Left cardiac atrium (tissue), 4 donors: ENCODE measurements at places on chromosomes 11 and 22.

DNA sequence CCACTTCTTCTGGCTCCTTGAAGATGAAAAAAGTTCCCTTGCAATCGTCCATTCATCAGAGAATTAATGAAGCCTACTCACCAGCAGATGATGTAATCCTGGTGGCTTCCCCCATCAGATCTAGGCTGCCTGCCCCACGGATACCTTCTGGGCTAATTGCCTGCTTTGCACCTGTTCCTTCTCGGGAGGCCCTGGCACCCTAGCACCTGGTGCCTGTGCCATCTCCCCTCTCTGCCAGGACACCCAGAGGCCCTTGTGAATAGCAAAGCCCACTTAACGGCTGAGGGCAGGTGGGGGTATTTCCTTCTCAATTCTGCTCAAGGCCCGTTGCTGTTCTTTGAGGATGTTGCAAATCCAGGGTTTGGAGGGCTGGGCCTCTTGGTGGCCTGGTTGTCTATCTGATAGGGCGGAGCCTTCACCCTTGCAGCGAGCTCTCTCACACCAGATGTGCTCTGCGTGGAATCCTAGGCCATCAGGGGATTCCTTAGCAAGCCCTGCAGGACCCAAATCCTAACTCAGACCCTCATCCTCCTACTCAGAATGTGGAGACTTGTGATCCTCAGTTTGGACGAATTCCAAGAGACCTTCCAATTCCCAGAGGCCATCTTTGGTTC, at the start of gene LMO2:
Gene LMO2 (minus strand): TSS at position 363 of the 614 bp plus-strand sequence. CDS start 22,360 bp downstream, outside the sequence.
- no peak for DNase-seq

DNA sequence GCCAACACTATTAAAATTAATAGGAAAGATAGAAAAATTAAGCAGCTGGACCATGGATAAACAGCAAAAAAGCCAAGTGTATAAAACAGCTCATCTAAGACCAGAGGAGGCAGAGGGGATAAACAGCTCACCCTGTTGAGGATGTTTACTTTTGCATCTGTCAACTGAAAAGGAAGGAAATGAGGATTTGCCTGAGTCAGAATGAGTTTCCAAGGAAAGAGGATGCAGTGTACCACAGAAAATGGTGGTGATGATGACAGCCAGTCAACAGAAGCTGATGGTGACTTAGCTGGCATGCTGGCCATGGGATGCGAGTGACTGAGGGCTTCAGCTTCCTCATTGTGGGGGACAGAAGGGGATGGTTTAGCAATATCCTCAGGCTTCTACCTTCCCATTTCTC, 183.5 kb downstream of the KIRREL3 start:
- no peak for DNase-seq

DNA sequence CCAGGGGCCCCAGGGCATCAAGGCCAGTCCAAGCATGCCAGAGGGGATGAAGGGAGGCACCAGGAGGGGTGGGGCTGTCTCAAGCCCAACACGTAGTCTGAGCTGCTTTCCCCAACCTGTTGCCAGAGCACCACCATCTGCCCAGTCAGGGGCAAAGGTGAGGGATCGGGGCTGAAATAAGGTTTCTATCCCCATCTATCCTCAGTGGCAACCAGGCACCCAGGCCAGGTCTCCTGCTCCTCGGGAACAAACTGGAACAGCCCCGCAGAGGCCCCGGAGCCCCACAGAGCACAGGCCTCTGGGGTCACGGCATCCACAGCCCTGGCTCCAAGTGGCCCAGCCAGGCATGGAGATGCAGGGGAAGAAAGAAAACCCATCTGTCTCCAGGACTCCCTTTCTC, 19.3 kb downstream of the STARD10 start:
- no peak for DNase-seq

- no peak for DNase-seq
These were observed 125.0 kb downstream of the CCDC81 start for GRCh38 chr11:86499723-86500129.

DNA sequence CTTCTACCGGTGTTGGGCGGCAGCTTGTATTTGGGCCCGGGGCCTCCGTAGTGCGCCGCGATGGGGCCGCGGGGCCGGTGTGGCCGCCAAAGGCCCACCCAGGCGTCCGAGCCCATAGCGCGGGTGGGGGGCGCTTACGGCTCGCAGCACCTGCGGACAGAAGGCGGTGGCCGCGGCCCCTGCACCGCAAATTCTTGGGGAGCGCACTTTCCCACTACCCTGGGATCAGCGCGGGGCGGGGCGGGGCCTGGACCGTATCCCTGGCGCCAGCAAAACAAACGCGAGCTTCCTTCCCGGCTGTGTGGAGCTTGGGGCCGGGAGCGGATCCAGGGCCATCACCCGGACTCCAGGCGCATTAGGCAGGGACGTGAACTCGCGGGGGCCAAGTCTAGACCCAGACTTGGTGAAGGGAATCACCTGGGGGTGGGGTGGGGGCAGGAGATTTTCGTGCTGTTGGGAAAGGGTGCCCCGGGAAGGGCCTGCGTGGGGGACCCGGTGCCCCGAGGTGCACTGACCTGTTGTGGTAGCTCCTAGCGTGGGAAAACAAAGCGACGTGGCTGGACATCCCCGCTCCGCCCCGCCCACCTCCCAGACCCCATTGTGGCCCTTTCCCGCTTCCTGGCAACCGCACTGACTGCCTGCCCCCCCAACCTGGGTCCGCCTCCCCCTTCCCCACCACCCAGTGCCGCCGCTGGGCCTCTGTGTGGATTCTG, 2.3 kb upstream of the TYMP start:
- DNase-seq = peak; percentile 91

- DNase-seq = no peak
These were observed 245.0 kb upstream of the POU2AF2 start for GRCh38 chr11:111000400-111001080.

- no peak for DNase-seq
These were observed 1234.0 kb downstream of the TBC1D22A start for GRCh38 chr22:47996446-47996857.

DNA sequence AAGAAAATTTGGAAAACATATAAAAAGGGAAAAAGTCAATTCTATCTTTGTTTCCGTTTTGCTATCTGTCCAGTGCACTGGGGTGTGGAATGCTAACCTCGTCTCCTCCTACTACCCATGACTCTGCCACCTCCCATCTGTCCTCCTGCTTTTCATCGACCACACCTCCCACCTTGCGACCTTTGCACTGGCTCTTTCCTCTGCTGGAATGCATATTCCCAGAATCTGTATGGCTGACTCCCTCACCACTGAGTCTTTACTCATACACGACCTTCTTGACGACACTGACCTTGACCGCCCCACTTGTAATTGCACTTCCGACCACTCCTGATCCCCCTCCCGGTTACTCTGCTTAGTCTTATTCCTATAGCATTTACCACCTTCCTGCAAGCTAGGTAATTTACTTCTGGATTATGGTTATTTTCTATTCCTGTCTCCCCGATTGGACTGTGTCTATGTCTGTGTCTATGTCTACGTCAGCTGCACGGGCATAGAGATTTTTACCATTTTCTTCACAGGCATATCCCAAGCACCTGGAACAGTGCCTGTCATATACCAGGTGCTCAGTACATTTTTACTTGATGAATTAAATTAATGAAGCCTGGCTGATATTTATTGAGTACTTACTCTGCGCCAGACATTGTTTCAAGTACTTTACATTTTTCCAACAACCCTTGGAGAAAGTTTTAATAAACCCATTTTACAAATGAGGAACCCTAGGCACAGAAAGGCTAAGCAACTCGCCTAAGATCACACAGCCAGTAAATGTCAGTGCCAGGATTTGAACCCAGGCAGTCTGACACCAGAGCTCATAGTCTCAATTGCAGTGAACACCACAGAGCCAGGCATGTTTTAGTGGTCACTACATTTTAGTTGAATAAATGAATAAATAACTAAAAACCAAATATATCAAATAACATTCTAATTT, 89.3 kb upstream of the SLC22A12 start:
- no peak for DNase-seq

- peak; percentile 67 for DNase-seq
These were observed 93.0 kb upstream of the BID start for GRCh38 chr22:17867160-17867785.

- no peak for DNase-seq
These were observed 27.3 kb downstream of the FCHSD2 start for GRCh38 chr11:73114835-73115220.

- peak; percentile 76 for DNase-seq
These were observed 25.7 kb downstream of the DRD4 start for GRCh38 chr11:662689-663274.

DNA sequence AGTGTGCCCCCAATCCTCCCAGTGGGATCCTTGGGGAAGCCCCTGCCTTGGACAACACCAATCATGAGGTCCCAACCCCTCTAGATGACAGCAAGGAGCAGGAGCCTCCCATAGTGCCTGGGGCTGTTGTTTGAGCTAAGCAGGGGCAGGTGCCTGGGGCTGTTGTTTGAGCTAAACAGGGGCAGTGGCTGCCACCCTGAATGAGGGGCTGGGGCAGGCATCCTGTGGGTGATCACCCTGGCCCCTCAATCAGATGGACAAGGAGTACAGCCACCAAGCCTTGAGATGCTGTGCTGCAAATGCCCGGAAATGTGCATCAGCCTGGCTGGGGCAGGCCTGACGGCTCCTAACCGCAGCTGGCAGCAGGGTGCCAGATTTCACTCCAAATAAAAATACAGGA, 66.7 kb downstream of the MYEOV start:
- DNase-seq = no peak

GRCh38 chr22:43848366-43849171, 13.7 kb downstream of the SULT4A1 start:
- no peak for DNase-seq

DNA sequence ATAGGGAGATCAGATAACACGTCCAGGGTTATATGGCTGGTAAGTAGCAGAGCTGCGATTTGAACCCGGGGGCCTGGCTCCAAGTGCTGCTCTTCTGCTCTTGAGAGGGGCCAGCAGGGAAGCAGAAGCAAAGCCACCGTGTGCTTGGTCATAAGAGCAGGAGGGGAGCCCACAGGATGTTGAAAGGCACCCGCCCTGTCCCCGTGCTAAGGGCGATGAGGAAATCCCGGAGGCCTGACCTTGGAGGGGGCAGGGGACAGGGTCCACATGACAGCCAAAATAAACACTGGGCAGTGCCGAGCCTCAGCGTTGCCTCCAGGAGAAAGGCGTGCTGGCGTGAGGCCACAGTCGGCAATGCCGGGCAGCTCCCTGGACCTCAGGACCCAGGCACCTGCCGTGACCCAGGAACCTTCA, 28.8 kb downstream of the TOM1 start:
- DNase-seq = no peak

- DNase-seq = no peak
These were observed 85.6 kb upstream of the PARVA start for GRCh38 chr11:12291766-12292165.

GRCh38 chr11:10628508-10629236, 60.2 kb upstream of the LYVE1 start:
- DNase-seq = no peak

DNA sequence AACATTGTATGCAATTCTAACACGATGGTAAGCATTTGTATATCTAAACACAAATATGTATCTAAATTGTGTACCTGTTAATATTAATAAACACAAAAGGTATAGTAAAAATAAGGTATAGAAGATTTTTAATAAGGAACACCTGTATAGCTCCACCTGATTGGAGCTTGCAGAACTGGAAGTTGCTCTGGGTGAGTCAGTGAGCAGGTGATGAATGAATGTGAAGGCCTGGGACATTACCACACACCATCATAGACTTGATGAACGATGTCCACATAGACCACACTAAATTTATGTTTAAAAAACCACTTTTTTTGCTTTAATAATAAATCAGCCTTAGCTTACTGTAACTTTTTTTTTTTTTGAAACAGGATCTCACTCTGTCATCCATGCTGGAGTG, 97.6 kb upstream of the CLMP start:
- DNase-seq = no peak

GRCh38 chr11:74418509-74418895, 20.3 kb upstream of the PGM2L1 start:
- no peak for DNase-seq

DNA sequence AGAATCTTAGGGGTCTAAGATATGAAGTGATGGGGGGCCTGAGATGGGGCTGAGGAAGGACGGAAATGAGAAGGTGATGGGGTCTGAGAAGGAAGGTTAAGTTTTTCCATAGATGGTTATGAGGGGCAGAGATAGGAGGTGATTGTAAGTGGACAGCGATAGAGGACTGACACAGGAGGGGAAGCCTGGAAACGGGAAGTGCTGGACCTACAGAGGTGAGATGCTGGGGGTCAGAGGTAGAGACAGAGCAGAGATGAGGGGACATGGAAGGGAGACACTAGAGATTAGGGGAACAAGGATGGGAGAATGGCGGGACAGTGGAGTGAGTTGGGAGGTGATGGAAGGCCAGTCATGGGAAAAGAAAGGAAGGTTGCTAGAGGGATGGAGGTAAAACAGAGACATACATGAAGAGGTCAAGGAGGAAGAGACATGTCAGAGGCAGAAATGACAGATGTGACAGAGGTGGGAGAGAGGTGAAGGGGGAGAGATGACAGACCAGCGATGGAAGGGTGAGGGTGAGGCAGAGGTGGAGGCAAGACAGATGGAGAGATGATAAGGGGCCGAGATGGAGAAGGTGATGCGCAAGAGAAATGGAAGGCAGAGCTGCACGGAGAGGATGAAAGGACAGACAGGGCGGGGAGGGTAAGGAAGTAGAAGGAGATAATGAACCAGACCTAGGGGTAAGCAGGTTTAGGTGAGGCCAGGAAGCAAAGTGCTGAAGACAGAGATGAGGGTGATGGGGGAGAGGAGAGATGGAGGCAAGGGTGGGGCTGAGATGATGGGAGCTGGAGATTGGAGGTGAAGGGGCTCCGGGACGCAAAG, 50.8 kb downstream of the SLC22A12 start:
- no peak for DNase-seq

DNA sequence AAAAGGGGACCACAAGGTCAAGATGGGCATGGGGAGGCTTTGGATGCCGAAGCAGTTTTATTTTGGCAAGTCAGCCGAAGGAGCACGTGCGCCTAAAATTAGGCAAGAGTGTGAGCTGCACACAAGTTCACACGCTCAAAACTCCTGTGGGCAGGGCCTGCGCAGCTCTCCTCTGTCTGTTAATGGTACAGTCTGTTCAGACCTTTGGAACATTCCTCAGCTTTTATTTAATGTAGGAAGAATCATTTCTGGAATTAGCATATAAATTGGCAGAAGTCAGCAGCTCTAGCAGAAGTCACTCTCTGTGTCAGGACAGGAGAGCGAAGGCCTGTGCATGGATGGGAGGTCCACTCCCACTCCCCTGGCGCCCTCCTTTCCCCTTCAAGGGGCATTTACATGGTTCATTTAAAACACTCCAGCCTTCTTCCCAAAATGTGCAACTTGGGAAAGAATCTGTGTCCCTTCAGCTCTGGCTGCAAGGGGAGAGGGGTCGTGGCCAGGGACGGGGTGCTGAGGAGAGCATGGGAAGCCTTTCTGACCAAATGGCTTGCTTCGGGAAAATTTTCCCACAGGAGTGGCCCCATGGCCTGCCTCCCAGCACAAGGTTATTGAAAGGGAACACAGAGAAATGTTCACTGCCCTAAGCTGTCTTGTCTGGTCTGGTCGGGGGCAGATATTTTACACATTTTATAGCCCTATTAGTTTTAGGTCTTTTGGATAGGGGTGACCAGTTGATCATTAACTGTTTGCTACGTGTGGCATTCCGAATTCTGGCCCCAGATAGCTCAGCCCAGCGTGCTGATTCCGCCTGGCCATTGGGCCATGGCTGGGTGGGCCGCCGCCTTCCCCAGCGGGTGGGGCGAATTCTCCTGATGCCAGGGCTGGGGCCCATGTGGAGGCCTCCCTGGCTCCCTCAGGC, 43.9 kb upstream of the SMIM38 start:
- no peak for DNase-seq
